ELR (cell line): ENCODE measurements at places on chromosomes 4 and X.

- DNase-seq: no peak
Measured at GRCh38 chrX:65920620-65921019, 119.3 kb downstream of the VSIG4 start.

GRCh38 chr4:89609756-89610155 is 227.2 kb downstream of the SNCA start:
- DNase-seq: no peak

DNA sequence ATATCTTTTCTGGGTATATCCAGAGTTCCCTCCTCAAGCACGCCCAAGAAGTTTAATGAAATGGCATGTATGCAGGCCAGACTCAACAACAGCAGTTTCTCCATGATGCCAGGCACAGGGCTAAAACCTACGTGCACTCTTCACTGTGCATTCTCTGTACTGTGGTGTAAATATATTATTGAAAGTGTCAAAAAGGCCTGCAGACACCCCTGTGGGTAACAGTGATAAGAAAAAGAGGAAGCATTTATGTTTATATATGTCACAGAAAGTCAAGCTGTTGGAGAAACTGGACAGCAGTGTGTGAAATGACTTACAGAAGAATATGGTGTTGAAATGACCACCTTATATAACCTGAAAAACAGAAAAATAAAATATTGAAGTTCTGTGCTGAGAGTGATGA is 29.6 kb upstream of the DCAF8L1 start:
- DNase-seq: no peak

- DNase-seq: peak; percentile 36
Measured at GRCh38 chr4:38323141-38323641, 340.8 kb upstream of the KLF3 start.

GRCh38 chr4:17090063-17090462 is 191.6 kb upstream of the LDB2 start:
- DNase-seq: no peak

- DNase-seq: no peak
Measured at GRCh38 chrX:16138108-16138427, 14.7 kb downstream of the GRPR start.

GRCh38 chrX:43646800-43647199 is 9.3 kb upstream of the MAOA start:
- no peak for DNase-seq

- DNase-seq: peak; percentile 30
Measured at GRCh38 chrX:3940000-3940610, 226.7 kb upstream of the PRKX start.
